CD4-positive, alpha-beta T cell treated with Interleukin-15 for 4 hours (primary cell): ENCODE measurements at places on chromosomes 11 and 22.

- DNase-seq: no peak
Measured at GRCh38 chr11:5514841-5515240, 1.7 kb downstream of the UBQLNL start.

DNA sequence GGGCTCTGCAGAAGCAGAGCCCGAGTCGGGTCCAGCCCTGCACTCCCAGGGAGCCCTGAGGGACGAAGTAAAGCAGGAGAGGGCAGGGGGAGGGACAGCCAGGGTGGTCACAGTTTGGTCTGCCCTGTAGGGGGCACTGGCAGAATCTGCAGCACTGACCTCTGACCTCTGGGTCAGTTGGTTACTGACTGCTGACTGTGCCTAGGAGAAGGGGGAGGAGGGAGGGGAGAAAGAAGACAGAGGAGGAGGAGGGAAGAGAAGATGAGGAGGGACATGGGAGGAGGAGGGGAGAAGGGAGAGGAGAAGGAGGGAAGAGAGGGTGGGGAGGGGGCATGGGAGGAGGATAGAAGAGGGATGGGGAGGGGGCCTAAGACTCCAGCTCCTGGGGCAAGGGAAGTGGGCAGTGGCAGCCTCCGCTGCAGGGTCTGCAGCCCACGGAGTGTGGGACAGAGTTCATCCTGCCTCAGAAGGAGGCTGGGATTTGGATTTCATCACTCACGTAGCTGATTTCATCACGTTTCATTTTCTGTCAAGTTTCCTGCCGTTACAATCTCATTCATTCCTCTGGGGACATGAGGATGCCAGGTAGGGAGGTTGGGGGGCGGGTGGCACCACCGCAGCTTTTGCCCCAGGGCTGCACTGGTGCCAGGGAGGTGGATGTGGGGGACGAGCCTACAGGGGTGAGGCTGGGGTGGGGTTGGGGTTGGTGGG lies 55.2 kb downstream of the FLRT1 start:
- DNase-seq: no peak

DNA sequence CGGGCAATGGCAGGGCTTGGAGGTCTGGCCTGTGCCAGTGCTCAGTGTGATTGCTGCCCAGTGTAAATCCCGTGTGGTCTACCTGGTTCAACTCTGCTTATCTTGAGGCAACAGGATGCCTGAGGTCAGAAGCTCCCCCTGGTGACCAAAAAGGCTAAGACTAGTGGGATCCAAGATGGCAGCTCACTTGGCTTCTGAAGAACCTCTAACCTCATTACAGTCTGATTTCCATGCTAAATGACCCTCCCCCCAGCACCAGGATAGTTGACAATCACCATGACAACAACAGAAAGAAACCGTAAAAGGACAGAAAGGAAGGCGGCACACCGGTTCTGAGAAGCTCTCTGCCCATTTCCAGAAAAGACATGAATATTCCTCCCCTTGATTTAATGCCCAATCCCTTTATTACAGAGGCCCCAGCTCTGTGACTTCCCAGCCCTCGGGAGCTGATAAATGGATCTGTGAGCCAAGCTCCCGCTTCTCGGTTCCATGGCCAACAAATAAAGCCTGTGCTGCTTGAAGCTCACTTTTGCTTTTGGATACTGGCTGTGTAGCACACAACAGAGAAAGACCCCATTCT lies 398.4 kb downstream of the CTTN start:
- DNase-seq: no peak

DNA sequence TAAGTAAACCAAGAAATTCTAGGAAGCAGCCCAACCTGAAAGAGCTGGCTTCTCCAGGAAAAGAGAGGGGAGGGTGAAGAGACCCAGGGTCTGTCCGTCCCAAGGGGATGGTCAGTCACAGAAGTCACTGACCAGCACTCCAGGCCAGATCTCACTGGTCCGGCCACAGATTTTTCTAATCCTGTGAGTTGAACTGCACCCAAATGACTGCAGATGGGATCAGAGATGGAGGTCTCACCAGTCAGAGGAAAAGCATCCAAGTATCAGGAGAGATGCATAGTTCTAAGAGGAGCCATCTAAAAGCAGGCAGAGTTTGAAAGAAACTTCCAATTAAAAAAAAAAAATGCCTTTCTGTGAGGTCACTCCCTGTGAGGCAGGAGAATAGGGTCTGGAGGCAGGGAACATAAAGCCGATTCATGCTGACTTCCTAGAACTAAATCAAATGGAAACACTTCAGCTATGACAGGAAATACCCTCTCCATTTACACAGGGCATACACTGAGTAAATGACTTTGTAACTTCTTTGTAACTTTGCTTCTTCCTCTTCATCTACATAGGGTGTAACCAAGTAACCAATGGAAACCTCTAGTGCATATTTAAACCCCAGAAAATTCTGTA lies 144.5 kb downstream of the CCDC34 start:
- no peak for DNase-seq

GRCh38 chr11:117497206-117497951 lies 169.7 kb downstream of the CEP164 start:
- no peak for DNase-seq

DNA sequence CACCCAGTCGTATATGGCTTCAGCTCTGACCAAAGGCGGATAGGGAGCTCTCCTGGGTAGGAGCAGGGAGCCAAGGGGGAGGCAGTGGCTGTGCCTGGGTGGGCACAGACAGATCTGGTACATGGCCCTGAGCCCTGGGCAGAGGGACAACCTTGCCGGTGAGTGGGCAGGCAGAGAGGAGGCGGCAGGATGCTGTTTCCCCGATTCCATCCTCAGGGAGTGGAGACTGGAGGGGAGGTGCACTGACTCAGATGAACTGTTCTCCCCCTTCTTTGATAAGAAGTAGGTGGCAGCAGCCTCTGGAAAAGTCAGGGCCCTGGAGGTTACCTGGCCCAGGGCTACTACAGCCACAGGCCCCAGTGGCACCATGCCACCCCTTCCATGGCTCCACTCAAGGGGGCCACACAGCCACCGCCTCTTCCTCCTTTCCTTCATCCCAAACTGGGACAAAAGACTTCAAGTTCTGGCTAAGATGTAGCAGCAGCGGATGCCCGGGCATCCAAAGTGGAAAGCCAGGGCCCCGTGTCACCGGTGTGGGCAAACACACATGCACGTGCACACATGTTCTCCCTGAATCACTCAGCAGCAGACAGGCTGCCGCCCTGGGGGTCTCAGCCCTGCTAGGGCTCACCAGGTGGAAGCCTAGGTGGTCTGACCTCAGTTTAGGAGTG lies 13.4 kb downstream of the CXCR5 start:
- no peak for DNase-seq
